ENCODE measurements at places on chromosomes 4 and X.
A peak's percentile ranks its signal among the peaks of the same experiment; 100 is the strongest.

GRCh38 chr4:154602404-154603020 is 9.9 kb downstream of the FGG start:
- no peak for DNase-seq

DNA sequence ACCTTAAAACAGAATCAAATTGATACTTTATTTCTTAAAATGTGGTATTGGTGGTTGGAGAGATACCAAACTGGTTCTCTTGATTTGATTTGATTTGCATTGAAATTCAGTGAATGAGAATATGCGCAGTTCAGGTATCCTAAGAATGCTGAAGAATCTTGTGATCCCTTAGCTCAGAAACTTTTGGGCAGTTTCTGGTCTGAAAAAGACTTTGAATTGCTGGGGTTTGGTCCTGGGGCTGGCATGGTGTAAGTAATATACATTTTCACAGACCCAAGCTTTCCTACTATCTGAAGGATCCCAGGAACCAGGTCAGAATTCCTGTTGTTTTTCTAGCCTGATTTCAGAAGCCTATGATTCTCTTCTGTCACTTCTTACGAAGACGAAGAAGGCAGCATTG is 6.6 kb downstream of the RAB33B start:
- DNase-seq = no peak

- no peak for DNase-seq
Measured at GRCh38 chr4:113073451-113074005, 24.1 kb downstream of the ANK2 start.

- DNase-seq = no peak
Measured at GRCh38 chr4:35933901-35934300, 310.4 kb downstream of the ARAP2 start.

DNA sequence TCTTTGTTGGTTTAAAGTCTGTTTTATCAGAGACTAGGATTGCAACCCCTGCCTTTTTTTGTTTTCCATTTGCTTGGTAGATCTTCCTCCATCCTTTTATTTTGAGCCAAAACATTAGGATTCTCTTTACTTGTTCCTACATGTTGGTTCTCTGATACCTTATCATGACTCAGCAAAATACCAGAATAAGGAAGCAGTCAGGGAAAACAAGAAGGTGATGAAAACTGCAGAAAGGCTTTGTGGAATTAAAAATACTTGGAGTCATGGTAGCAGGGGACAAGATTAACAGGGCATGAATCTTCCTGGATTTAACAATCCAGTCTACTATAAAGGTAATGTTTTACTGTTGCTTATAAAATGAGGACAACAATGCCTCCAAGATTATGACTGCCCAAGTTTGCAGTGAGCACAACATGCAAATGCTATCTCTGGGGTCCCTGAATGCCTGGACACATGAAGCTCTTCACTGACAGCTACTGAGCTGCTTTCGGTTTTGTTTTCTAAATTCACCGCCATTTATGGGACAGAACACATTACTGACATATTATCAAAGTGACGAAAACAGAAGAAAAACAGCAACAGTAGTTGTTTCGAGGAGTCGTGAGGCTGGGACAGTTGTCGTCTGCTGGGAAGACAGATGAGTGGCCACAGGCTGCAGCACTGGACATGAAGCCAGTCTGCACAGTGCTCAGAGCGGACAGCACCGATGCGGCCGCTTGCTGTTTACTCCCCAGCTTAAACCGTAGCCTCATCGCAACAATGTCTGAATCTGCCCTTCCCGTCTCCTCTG is 174.5 kb upstream of the DKK2 start:
- DNase-seq = no peak

DNA sequence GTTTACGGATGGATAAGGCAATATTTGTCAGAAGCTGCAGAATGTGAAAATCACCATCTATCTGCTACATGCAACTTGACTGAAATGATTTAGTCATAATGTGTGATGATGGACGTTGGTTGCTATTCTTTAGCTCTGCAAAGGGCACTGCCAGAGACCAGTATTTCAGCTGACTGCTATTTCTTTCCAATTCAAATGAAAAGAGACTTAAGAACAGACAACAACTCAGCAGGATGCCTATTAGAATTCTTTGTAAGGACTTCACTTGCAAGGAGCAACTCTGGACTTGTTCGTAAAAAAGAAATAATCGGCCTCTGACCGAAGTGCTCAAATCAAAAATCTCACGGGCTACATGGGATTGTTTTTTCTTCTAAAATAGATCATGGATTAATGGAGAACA is 262.7 kb downstream of the DHX15 start:
- no peak for DNase-seq

DNA sequence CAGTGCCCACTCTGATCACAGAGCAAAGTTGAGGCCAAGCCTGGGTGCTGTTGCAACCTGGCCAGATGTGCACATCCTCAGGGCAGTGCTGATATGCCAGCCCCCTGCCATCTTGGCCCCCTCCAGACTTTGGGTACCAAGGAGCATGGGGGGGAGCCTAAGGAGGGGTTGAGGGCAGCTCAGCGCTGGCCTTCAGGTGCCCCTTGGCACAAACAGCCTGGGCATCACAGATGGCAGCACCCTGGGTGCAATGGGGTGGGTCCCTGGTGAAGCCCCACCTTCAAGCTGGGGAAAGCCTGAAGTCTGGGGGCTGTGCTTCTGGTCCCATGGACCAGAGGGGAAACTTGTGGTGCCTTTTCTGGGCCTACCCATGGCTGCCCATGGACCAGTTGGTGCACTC is 163.0 kb downstream of the FAM47A start:
- no peak for DNase-seq

- no peak for DNase-seq
Measured at GRCh38 chr4:158079661-158080060, 93.2 kb downstream of the GASK1B start.

DNA sequence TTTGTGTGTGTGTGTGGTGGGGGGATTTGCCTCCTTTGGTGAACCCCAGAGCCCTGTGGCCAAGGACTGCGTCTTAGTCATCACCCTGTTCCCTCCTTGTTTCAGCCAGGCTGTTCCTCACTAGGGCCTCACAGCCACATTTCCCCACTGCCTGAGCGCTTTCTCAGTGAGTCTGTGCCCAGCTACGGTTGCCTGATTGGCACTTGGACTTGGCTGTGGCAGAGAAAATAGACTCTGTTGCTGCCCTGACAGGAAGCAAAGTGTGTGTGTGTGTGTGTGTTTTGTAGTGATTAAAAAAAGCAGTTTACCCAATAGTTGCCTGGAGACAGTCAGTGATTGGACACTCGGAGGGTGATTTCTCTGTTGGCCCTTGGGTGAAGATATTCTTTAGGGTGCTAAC is 113.0 kb downstream of the UCHL1 start:
- no peak for DNase-seq

GRCh38 chr4:179007755-179008154 is 1565.5 kb upstream of the AGA start:
- no peak for DNase-seq

DNA sequence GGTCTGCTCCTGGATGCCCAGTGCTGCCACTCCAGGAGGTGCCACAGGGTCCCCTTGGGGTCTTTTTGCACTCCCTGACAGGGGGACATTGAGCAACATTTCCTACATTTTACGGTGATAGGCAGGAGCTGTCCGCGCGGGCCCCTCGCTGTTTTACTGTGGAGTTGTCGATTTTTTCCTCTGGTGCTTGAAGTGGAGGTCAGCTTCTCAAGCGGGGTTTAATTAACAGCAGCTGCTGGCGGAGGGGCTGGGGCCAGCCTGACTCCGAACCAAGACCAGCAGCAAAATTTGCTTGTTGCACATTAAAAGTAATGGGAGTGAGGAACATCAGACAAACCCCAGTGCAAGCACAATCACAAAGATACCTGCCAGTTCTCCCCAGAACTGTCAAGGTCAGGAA is 13.2 kb upstream of the SH3TC1 start:
- no peak for DNase-seq

GRCh38 chrX:3440981-3441380 is 94.5 kb upstream of the MXRA5 start:
- no peak for DNase-seq

DNA sequence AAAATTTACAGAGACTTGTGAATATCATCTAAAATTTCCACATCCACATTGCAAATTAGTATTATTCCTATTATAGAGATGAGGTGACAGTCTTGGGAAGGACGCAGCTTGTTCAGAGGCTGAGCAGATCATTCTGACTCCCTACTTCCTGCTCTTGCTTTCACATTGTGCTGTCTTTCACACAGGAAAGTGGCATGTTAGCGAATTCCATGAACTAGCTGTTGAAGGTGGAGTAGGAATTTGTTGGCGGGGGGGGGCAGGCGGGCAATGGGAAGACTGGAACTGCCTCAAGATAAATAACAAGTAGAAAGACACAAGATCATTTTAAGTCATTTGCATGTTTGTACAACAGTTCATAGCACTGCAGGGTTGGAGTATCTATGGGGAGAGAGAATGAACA is 2.3 kb downstream of the PF4V1 start:
- DNase-seq = no peak

DNA sequence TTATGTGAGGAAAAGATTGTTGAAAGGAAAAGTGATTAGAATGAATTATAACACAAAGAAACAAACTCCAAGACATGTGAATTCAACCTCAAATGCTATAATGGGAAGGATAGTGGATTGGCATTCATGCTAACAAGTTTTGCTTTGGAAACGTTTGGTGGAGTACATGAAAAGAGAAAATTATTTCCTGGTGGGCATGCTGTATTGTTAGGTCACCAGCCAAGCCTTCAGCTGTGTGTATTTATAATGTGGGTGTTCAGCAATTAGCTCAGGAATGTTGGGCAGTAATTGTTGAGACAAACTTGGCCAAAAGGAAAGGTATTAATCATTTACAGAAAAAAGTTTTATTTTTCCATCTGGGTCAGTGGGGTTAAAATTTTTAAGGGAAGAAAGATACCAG is 198.9 kb upstream of the ARSJ start:
- no peak for DNase-seq

- no peak for DNase-seq
Measured at GRCh38 chrX:9745417-9746115, 20.1 kb downstream of the GPR143 start.

DNA sequence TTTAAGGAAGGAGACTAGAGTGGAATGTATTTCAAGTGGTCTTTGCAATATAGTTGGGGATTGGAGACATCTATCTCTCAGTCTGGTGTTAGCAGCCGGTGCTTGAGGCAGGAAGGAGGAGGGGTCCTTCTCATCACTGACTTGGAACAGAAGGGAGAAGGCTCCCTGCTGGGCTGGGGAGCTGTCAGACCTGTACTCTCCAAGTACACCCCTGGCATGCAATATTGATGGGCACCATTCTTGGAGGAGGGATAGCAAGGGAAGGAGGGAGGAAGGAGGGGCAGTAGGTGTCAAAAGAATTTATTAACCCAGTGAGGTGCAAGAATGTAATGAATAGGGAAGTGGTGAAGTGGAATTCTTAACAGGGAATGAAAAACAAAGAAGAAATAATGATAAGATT is 338.8 kb downstream of the UNC5C start:
- no peak for DNase-seq

- DNase-seq = no peak
Measured at GRCh38 chr4:159328766-159329165, 225.9 kb downstream of the RAPGEF2 start.

DNA sequence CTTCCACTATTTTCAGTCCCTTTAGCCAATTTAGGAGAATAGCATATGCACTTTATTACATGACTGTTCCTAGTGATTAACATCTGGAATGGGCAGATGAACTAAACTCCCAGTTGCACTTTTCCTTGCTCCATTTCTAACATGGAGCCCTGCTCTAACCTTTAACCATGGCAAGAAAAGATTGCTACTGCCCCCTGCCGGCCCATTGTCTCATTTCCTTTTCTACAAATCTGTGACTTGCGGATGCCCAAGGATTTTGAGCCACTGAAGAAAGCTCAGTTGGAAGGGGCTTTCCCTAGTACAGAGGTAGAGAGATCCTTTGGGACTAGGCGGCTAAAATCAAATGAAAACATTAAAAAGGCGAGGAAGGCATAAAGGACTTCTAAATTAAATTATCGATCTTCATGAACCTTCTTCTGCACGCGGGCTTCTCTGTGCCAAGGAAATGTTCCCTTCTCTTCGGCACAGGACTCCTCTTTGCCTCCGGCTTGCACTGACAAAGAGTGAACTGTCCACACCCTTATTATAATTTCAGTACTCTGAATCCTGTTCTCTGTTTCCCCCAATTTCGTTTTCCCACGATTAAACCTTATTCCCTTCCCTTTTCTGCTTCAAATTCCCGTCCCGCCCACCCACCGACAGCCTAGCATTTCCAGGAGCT is 577 bp upstream of the GLRA2 start:
- DNase-seq = peak; percentile 33

- peak; percentile 66 for DNase-seq
Measured at GRCh38 chrX:153934762-153935325, at the start of gene NAA10. Gene NAA10 (minus strand): TSS chrX:153935037. CDS start chrX:153934904, 133 bp downstream.

DNA sequence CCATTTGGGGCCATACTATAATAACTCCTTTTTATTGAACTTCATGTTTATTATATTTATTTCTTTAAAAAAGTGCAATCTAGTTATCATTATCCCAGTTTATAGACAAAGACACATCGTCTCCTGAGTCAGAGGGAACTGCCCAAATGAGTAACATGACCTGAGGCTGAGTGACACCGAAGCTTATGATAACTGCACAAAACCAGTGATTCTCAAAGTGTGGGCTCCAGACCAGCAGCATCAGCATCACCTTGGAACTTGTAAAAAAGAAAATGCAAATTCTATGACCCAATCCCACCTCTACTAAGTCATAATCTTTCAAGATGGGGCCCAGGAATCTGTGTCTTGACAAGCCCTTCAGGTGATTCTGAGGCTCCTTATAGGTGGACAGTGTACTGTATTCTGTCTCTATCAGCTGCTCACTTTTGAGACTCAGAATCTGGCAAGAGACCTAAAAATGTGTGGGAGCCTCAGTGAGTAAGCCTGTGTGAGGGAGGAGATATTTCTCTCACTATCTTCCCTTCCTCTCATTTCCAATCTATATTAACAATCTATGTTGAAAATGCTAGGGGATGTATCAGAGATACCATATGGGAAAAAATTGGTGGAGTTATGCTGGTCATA is 147.0 kb downstream of the PACRGL start:
- DNase-seq = no peak

DNA sequence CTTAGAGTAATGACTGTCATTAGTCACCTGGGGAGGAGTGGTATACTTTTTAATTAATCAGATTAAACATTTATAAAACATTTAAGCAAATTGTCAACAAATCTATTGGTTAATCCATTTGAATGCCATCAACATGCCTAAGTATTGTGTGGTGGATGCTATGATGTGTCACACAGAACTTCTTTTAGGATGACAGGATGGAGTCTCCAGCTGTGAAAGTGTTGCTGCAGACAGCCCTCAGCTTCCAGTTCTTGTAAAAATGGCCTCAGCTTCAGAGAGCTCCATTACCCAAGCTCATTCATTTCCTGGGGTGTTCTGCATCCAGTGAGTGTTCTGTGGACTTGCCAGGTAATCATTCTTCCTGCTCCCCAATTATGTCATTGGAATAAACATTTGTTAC is 74.3 kb upstream of the CLNK start:
- no peak for DNase-seq

- no peak for DNase-seq
Measured at GRCh38 chr4:20084488-20084887, 167.2 kb upstream of the SLIT2 start.

GRCh38 chr4:46979283-46979682 is 14.1 kb downstream of the GABRA4 start:
- DNase-seq = no peak

GRCh38 chr4:91754716-91755115 is 549.0 kb upstream of the GRID2 start:
- DNase-seq = no peak

- no peak for DNase-seq
Measured at GRCh38 chr4:56371426-56372220, 15.7 kb downstream of the AASDH start.

- DNase-seq = no peak
Measured at GRCh38 chr4:52957835-52958631, 95.9 kb downstream of the RASL11B start.
